Neural progenitor cell (in vitro differentiated cells): ENCODE measurements at places on chromosomes 11 and 22. TPM values are rescaled to one million over a fixed set of nuclear protein-coding genes. Genes with fewer than 3 reads are reported as not detected.

The KRTAP5-1 gene
- not detected in 2 replicates for total RNA-seq

The NXPE4 gene
- not detected in 2 replicates for total RNA-seq

- no peak for DNase-seq
Observed at GRCh38 chr11:47208628-47209027, 6.1 kb upstream of the DDB2 start.

DNA sequence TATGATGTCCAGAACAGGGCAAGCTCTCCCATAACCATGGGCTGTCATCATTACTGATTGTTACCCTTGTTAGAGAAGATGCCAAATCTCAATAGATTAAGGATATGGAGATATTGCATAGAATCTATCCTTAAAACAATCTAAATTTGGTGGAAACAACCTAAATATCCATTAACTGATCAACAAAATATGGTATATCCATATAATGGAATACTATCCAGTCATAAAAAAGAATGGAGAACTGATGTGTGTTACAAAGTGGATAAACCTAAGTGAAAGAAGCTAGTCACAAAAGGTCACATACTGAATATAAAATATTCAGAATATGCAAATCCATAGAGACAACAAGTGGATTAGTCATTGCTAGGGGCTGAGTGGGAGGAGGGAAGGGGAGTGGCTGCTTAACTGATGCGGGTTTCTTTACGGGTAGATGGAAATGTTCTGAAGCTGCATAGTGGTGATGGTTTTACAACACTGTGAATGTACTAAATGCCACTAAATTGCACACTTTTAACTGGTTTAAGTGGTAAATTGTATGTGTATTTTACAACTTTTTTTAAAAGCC, 36.1 kb upstream of the SMCO4 start:
- DNase-seq = no peak

The KCNQ1 gene
- 0.11 and 0.99 TPM in 2 replicates for total RNA-seq
